Small intestine (tissue), 16 donors: ENCODE measurements at places on chromosomes 5 and 9. TPM values are rescaled to one million over a fixed set of nuclear protein-coding genes. Genes with fewer than 3 reads are reported as not detected.

The GABRA6 gene
- polyA plus RNA-seq: not detected

The LHX6 gene
- 7.7 TPM for polyA plus RNA-seq

The RFESD gene
- polyA plus RNA-seq: 0.27 TPM

The SPINK4 gene
- polyA plus RNA-seq: 361 TPM

The FRMD3 gene
- polyA plus RNA-seq: 2.4 TPM
